ENCODE measurements at places on chromosomes 7 and 10.

- no peak for DNase-seq
Observed at GRCh38 chr7:80224415-80224814, 89.8 kb downstream of the GNAI1 start.

DNA sequence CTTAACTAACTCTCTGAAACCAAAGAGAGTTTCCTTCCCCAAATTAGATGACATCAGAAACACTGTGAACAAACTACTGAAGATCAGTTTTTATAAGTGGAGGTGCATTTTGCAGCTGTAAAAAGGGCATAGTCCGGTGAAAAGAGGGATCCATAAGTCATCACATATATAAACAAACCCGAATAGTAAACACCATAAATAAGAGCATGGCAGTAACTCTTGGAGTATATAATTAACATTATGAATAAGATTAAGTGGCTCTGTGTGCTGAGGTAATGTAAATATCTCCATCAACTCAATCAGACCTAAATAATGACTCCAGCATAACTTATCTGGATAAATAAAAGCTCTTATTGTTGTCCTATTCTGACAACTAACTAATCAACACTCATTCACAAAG lies 43.0 kb upstream of the SHTN1 start:
- no peak for DNase-seq

- DNase-seq = no peak
Observed at GRCh38 chr10:118973744-118974143, 55.8 kb upstream of the NANOS1 start.

DNA sequence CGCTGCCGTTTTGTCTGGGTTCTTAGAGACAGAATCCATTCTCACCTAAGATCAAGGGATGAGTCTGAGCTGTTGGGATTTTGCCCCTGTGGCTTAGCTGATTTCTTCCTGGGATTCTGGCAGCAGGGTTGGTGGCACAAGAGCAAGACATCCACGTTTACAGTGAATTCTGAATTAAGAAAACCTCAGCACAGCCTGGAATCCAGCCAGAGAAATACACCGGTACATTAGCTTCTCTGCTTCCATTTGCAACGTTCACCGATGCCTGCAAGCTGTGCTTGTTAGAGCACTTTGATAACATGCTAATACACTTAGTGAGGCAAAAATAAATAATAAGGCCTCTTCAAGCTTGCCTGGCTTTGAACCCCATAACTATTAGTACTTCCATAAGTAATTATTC lies 569.8 kb downstream of the CALN1 start:
- DNase-seq = no peak

DNA sequence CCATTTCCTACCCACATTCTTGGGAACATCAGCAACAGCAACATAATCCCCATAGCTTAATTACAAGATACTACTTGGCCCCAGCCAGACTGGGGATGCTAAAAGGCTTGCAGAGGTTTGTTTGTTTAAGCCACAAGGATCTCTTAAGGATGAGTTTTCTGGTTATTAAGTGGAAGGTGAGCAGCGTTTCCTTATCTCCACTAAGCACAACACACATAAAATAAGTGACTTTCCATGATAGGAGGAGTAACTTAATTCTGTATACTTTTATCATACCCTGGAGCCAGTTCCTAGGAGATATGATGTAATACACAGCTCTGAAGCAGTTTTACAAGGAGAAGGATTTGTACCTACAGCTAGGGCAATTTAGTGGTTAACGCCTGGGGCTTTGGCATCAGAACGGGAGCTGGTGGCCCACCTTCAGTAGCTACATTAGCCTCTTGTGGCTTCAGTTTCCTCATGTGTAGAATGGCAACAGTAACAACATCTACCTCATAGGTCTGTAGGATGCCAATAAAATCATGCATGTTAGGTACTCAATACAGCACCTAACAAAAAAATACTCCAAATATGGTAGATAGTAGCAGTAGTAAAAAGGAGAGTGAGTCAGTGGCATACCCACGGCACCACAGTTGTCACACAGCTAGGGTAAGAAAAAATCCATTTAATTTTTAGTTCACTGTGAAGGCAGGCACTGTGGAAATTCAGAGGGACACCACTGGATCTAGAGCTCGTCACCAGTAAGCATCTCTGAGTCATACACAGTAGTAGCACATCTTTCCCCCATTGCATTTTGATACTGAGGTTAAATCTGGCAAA lies 55.2 kb downstream of the DOCK4 start:
- DNase-seq = no peak
